ENCODE measurements at places on chromosomes 3 and 15.

DNA sequence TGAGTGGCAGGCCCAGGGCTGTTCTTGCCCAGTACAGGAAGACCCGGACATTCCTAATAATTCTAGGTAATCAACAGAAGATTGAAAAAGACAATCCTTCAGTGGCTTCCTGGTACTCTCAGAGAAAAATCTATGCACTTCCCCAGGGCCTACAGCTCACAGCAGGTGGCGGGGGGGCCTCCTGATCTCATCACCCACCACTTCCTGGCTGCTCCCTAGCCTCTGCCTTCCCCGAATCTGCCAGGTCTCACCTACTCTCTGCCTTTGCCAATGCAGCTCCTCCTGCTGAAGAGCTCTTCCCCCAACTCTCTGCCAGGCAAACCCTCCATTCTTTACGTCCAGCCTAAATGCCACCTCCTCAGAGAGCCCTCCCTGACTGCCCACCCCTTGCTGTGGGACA is 37.5 kb downstream of the EHD4 start:
- peak; percentile 77 for DNase-seq

DNA sequence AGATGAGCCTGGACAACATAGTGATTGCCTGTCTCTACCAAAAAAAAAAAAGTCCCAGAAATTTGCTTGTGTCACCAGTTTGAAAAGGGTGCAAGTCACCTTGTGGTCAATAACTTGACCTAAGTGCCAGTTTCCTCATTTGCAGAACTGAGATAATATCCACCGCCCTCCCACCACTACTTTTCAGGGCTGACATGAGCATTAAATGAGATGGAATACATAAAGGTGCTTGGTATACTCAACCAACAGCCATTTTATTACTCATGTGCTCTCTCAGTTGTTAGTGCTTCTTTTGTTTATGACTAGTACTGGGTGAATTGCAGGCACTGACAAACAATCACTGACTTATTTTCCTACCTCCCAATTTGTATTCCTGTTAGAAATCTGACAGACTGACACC is 340.5 kb upstream of the SATB1 start:
- no peak for DNase-seq

GRCh38 chr3:194064380-194065332 is 71.3 kb upstream of the HES1 start:
- DNase-seq: no peak

GRCh38 chr15:58771621-58772250 is 634 bp downstream of the MINDY2 start:
- DNase-seq: peak; percentile 26

DNA sequence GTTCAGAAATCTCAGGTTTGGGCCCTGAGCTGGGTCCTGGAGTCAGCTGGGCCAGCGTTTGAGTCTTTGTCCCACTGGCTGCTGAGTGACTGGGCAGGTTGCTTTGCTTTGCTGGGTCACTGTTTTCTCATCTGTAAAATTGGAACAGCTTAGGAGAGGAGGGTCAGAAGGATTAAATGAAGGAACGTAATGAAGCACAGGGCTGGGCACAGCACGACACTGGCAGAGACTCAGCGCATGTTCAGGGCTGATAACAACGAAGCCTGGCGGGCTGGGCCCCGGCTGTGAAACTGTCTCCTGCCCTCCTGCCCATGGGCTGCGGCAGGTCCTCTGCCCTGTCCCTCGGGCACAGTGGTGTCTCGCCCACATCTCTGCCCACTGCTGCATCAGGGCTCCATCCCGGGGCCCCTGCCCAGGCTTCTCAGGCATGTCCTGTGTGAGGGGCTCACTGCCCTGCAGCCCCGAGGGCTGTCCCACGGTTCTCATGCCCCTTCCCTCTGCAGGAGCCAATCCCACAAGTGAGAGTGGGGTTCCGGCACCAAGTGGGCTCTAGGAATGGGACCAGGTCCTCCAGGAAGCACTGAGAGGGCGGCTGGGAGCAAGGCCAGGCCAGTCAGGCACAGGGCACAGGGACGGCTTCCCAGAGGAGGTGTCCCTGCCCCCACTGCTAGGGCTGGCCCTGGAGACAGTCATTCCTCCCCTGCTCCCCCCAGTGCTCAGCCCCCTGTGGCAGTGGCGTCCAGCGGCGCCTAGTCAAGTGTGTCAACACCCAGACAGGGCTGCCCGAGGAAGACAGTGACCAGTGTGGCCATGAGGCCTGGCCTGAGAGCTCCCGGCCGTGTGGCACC is 88.0 kb downstream of the TBC1D2B start:
- DNase-seq: no peak

DNA sequence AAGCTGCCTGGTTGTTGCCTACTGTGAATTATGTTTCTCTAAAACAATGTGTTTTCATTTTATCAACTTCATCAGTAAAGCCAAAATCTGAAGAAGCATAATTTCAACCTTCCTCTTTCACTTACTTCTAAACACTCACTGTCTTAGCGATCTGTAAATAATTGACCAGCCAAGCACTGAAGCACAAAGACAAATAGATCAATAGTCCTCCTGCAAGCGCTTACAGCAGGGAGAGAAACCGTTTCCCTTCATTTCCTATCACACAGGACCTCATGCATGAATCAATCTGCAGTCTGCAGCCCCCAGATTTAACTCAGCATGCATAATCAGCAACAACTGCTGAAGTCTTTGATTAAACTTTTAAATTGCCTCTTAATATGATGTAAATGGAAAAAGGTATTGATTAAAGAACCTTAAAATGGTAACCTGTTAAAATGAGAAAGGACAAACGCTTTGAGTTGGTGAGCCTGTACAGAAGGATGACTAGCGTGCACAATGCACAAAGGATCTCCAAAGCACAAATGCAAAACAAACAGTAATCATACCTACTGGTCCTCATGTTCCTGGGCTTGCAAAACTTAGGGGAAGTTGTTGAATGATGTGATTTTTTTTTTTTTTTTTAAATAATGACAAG is 370.2 kb upstream of the ZNF385D start:
- no peak for DNase-seq

- DNase-seq: no peak
Observed at GRCh38 chr3:8767256-8767666, 2.2 kb downstream of the OXTR start.

GRCh38 chr15:36161771-36162212 is 417.6 kb upstream of the CDIN1 start:
- no peak for DNase-seq

DNA sequence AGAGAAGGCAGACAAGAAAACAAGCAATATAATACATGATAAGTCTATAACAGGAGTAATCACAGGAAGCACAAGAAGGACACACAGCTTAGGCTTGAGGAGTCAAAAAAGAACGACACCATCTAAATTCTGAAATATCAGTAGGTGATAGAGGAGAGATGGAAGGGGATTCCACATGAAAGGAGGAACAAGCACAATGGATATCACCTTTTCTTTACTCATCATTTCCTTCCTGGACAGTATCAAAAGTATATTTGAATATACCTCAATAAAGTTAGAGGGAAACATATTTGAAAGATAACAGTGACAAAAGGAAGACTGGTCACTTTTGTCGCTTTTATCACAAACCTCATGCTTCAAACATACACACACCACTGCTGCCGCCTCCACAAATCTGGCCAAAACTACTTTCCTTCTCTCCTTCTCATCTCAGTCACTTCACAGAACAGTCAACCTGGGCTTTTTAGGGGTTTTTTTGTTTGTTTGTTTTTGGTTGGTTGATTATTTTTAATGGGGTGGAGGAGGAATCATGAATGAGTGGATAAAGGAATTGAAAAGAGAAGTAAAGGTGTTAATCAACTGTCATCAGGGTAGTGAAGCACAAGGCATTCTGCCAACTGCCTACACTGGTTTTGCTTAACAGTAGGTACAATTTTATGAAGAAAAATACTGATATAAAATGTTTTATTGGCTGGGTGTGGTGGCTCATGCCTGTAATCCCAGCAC is 18.5 kb downstream of the DENND4A start:
- no peak for DNase-seq

GRCh38 chr15:40151499-40151898 is 9.4 kb upstream of the BUB1B start:
- no peak for DNase-seq

GRCh38 chr15:66937588-66937987 is 127.8 kb upstream of the SMAD3 start:
- DNase-seq: no peak

DNA sequence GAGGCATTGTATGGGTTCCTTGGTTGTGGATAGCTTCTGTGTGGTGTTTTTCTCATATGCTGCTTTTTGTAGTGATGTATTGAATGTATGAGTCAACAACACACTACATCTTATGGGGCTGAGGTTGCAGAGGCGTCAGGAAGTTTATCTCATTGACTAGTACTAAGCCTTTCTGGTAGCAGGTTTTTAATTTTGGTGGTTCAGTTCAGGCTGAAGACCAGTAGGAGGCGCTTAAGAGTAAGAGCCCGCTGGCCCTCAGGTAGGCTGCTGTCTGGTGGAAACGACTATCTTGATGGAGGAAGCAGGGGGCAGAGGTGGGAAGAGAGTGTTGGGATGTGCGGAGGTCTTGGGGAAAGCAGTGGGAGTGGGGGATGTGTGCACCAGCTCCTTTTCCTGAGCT is 62.4 kb downstream of the RTP4 start:
- DNase-seq: no peak
